Left renal pelvis (tissue), 4 donors: ENCODE measurements at places on chromosomes 7 and 10.

GRCh38 chr10:72812753-72813430 lies 80.6 kb upstream of the OIT3 start:
- DNase-seq: no peak

- no peak for DNase-seq
These were observed 72.9 kb upstream of the PODXL start for GRCh38 chr7:131629217-131629882.

DNA sequence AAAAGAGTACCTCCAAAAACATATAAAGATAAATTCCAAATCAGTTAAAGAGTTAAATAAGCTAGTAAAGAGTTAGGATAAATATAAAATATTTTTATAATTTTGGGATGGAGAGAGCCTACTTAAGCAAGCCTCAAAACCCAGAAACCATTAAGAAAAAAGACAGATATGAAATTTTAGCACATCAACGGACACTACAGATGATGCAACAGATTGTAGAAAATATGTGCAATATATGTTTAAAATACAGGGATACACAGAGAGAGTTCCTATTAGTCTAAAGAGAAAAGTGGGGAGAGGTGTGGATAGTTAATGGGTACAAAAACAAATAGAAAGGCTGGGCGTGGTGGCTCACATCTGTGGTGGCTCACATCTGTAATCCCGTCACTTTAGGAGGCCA lies 23.6 kb upstream of the USP54 start:
- no peak for DNase-seq

DNA sequence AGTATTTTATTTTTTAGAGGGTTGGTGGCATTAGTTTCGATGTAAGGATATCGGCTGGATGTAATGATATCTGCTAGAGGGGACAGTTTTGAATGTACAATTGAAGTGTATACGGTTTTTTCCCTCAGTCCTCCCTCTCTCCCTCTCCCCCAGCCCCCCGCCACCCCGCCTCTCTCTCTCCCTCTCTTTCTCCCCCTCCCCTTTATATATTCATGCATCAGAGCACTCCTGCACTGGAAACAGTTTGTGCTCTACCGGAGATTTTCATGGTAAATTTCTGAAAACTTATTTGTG lies 1.6 kb downstream of the GLCCI1 start:
- peak; percentile 27 for DNase-seq

DNA sequence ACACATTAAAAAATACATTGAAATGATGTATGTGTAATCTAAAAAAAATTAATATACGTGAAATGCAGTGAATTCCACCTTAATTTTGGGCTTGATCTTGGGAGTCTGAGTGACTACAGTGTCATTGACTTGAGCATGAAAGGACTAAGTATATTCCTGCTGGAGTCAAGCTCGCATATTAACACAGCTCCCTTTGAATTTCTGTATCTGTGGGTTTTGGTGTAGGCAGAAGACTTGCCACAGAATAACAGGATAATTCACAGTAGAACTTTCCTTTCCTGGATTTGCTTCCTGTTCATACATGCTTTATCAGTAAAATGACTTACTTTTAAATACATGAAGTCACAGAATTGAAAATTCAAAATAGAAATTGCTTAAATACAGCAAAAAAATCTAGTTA lies 55.3 kb downstream of the PPP1R9A start:
- DNase-seq: no peak

- DNase-seq: peak; percentile 73
These were observed 25.0 kb downstream of the ZNF487 start for GRCh38 chr10:43461950-43462349.

- no peak for DNase-seq
These were observed 7.0 kb downstream of the PKD1L1 start for GRCh38 chr7:47941136-47941844.

GRCh38 chr10:48199580-48200377 lies 74.7 kb downstream of the FRMPD2 start:
- DNase-seq: no peak

DNA sequence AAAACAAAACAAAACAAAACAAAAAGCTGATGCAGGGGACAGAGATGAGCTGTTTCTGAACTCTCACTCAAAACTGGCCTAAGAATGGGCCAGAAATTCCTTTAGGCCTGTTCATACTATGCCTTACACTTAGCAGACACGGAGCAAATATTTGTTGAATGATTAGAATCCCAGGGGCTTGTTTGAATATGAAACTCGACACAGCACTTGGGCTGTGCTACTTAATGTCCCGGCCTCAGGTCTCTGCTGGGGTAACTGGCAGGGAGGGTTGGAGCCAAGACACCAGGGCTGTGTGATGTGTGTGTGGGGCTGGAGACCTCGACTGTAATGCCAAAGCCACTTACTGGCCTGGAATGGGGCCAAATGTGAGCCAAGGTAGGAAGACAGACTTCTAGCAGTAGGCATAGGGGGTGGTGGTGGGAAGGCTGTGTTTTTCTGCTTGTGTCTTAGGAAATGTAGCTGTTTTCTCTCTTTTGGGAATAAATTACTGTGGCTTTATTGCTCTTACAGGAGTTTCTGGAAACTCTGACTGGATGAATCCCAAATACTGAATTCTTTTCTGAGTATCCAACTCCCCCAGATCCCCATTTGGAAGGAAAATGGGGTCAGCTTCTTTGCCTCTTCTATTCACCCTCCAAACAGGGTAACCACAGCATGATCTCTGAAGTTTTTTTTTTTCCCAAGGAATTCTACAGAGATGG lies 66.7 kb downstream of the EMX2 start:
- no peak for DNase-seq

GRCh38 chr7:65925040-65925439 lies 52.2 kb downstream of the VKORC1L1 start:
- DNase-seq: no peak

DNA sequence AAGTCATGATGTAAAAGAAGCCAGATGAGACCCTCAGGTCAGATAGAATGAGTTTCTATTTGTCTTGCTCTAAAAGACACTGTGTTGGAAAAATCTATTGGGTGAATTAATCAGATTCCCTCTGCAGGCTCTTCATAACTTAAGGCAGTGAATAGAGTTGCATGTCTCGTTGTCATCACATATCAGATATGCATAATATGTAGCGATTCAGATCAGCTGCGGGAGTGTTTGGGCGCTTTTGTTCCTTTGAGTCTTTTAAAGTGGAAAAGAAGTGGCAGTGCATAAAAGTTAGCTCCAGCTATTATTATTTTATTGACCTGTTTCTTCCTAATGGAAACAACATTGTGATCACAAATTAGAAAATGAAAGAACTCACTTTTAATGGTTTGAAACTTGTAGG lies 84.4 kb downstream of the CDK14 start:
- no peak for DNase-seq

- DNase-seq: no peak
These were observed 10.7 kb downstream of the XPNPEP1 start for GRCh38 chr10:109912335-109913281.

- no peak for DNase-seq
These were observed 12.0 kb upstream of the AOAH start for GRCh38 chr7:36736090-36736898.

- no peak for DNase-seq
These were observed 2.8 kb upstream of the GAL3ST4 start for GRCh38 chr7:100171087-100171681.

- DNase-seq: no peak
These were observed 58.3 kb upstream of the NEUROD6 start for GRCh38 chr7:31398815-31399214.
